ENCODE measurements at places on chromosomes 4 and X.
A peak's percentile ranks its signal among the peaks of the same experiment; 100 is the strongest.

- DNase-seq = peak; percentile 94
Measured at GRCh38 chr4:102826890-102827673, at the start of gene UBE2D3. Gene UBE2D3, minus strand, starts transcription at chr4:102827551. Its CDS starts 1,043 bp downstream, at chr4:102826508.

- DNase-seq = no peak
Measured at GRCh38 chr4:181661090-181661489, 582.1 kb upstream of the TENM3 start.

GRCh38 chrX:48003367-48003757 is 427 bp downstream of the ZNF182 start:
- no peak for DNase-seq

DNA sequence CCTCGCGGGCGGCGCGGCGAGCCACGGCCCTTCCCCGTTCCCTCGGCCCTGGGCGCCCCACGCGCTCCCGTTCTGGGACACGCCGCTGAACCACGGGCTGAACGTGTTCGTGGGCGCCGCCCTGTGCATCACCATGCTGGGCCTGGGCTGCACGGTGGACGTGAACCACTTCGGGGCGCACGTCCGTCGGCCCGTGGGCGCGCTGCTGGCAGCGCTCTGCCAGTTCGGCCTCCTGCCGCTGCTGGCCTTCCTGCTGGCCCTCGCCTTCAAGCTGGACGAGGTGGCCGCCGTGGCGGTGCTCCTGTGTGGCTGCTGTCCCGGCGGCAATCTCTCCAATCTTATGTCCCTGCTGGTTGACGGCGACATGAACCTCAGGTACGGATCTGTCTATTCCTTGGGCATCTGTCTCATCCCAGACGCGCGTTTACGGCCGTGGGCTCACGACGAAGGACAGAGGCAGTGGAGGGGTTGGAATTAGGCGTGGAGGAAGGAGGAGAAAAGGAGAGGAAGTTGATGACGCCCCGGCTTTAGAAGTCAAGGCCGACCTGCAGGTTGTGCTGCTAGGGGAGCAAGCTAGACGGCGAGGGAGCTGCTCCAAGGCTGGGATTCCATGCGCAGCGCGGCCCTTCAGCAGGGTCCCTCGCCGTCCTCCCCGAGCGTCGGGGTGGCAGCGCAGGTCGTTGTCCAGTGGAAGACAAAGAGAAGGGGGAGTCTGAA is 792 bp downstream of the SLC10A4 start:
- no peak for DNase-seq

- DNase-seq = no peak
Measured at GRCh38 chrX:11908371-11908770, 150.3 kb downstream of the MSL3 start.

GRCh38 chr4:173535957-173536356 is 5.9 kb upstream of the HAND2 start:
- DNase-seq = no peak

DNA sequence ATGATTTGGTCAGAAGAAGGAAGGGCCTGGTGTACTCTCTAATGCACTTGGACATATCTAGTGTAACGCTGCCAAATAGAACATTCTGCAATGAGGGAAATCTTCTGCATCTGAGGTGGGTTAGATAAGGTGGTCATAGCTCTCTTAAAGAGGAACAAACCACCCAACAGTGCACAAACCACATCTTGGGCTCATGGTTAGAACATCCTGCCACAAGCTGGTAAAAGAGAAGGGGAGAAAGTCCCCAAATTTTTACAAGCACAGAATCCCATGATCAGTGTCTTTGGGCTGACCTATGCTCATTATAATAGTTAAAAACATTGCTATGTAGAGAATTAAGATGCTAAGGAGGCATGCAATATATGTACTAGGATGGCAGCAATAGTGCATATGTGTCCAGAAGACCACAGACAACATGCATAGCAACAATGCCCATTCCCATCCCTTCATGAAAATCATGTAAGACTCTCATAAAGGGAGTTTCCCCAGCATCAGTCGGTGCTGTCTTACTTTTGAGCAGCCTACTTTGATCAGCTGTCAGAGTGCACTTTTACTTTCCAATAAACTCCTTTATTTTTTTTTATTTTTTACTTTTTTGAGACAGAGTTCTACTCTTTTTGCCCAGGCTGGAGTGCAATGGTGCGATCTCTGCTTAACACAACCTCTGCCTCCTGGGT is 99.7 kb upstream of the SLC7A11 start:
- DNase-seq = no peak

- DNase-seq = peak; percentile 83
Measured at GRCh38 chr4:108018040-108018883, 28.6 kb downstream of the HADH start.

GRCh38 chrX:50430917-50431575 is 39.6 kb downstream of the DGKK start:
- no peak for DNase-seq

DNA sequence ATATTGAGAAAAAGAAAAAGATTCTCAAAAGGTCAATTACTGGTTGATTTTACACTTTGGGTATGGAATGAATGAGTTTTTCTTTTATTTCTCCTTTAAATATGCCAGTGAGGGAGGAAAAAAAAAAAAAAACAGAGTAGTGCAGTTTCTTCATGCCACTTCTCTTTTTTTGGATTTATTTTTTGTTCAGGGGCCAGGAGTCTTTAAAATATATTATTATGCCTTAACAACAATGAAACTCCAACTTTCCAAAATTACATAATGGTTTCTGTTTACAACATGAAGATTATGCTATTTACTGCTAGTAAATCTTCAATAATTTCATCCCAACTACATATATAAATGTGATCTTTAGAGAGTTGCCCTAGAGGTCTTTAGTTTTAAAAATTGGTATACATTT is 31.9 kb downstream of the DTHD1 start:
- DNase-seq = no peak

GRCh38 chr4:2417765-2418649 is at the start of gene ZFYVE28:
Gene ZFYVE28, minus strand, starts transcription at chr4:2418645. Its CDS starts 322 bp downstream, at chr4:2418323.
- no peak for DNase-seq

DNA sequence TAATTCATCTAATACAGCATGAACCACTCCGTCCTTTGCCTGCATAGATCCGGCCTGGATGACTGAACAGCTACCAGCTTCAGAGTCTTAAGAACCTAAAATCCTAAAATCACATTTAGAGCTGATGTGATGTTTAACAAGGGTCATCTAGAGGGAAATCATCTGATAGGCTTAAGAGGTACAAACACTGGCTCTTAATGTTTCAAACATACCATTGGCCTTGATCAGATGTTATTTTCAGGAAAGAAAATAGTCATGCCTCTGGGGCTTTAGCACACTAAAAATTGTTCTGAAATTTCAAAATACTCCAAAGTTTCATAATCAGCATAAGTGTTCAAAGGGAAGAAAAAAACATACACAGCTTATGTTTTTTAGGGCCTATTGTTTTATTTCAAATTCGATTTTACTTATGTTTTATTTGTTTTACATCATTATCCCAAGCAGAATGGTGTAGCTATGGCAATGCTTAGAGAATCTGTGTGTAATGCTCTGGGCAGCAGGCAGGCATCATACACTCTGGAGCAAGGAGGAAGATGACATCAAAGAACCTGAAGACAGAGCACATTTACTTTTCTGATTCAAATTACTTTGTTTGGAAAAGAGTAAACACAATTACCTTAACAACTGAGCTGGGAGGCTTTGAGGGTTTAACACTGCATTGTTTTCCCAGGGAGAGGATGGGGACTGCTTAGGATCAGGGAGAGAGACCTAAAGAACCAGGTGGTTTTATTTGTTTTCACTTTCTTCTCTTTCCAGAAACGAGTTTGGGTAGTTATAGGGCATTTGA is 25.3 kb upstream of the LEF1 start:
- DNase-seq = no peak

- no peak for DNase-seq
Measured at GRCh38 chr4:154329268-154329868, 162.2 kb downstream of the DCHS2 start.

DNA sequence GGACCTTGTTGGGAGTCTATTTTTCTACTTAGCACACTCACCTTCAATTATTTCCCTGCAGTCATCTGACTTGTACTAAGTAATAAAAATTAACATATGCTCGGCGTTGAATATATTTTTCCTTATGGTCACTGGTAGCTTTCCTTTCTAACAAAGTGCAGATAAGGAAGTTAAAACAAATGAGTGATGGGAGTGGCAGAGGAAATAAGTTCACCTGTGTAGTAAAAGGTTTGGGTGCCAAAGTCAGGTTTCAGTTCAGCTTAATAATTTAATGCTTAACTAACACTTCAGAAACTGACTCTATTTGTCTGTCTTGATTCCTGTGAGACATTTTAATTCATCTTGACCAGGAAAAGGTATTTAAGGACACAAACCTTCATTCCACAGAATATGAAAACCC is 184.4 kb downstream of the PCDH7 start:
- no peak for DNase-seq

- no peak for DNase-seq
Measured at GRCh38 chr4:147741190-147741788, 9.4 kb downstream of the ARHGAP10 start.

GRCh38 chr4:107650251-107650650 is 69.8 kb downstream of the PAPSS1 start:
- no peak for DNase-seq

- DNase-seq = no peak
Measured at GRCh38 chrX:120457766-120458180, 11.3 kb downstream of the LAMP2 start.

DNA sequence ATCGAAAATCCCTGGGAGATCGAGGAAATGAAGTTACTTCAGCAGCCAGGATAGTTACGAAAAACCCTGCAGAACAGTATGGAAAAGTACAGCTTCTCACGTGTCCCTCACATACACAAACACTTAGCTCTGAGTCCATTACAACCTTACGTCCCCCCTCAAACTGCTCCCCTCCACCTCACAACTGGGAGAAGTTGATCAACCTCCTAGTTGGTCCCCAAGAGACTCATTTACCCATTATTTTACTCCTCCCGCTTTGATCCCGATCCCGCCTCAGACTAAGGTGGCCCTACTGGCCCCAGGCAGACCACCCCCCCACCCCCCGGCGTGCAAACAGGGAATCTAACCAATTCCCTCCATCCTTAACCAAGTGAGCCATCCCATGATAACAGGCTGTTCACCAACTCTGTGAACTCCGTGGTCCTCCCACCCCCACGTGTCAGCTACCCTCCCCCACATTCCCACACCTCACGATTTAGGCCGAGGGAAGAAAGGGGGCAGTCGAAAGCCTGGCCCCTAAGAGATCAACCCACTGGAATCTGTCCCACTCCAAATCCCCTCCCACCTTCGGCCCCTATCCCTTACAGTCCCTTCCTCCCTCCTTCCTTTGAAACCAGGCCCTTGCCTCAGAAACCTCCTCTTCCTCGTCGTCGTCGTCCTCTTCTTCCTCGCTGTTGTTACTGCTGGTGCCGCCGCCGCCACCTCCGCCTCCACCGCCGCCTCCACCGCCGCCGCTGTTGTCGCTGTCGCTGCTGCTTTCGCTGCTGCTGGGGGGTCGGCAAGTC is 755 bp downstream of the ANKRD17 start:
- peak; percentile 3 for DNase-seq

DNA sequence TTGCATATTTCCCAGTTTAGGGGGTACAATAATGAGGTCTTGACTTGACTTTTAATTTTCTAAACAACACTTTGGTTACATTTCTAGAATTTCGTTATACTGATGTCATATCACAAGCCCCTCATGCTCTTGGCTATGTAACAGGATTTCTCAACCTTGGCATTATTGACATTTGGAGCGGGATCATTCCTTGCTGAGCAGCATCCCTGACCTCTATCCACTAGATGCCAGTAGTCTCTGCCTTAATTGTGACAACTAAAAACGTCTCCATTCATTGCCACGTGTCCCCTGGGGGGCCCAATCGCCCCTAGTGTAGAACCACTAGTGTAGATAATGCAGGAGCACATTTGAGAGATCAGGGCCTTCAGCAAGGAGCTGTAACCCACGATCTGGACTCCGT is 234.2 kb upstream of the MID1 start:
- DNase-seq = no peak

- no peak for DNase-seq
Measured at GRCh38 chr4:8282134-8282641, 12.6 kb downstream of the HTRA3 start.

All from activated CD4-positive, alpha-beta T cell treated with anti-CD3 and anti-CD28 coated beads for 24 hours (primary cell).